Activated T-cell treated with anti-CD3 and anti-CD28 coated beads, Interleukin-2, amount 50 U/mL, for 4 hours (primary cell): ENCODE measurements at places on chromosomes 3 and 15.

DNA sequence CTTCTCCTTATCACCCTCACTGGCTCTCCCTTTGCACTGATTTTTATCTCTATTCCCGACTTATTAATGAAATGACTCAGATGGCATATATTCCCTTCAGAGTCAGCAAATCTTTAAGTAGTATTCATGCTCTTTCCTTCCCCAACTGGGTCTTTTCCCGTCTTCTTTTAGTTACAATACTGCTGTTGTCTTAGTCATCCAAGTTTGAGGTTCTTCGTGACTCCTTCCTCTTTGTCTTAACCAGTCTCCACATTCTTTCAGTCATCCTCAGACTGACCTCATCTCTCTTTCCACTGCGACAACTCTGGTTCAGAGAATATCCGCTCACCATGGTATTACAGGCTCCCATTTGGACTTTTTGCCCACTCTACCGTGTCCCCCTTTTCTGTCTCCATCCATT lies 12.4 kb downstream of the WDR5B start:
- no peak for DNase-seq

DNA sequence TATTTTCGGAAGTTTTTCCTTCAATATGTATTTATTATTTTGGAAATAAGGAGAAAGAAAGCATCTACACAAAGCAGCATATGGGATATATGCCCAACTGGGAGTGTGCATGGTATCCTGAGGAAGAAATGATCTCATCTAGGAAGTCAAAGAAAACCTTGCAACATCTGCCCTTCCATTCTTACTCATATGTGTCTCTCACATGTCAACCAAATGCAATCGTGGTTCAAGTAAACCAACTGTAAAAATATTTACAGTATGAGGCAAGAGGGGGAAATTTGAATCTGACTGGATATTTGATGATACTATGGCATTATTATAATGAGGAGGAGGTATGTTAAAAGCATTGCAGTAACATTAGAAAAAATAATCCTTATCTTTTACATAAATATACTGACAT lies 3.2 kb upstream of the SCG3 start:
- no peak for DNase-seq

- no peak for DNase-seq
Measured at GRCh38 chr3:85081191-85081906, 122.6 kb downstream of the CADM2 start.

DNA sequence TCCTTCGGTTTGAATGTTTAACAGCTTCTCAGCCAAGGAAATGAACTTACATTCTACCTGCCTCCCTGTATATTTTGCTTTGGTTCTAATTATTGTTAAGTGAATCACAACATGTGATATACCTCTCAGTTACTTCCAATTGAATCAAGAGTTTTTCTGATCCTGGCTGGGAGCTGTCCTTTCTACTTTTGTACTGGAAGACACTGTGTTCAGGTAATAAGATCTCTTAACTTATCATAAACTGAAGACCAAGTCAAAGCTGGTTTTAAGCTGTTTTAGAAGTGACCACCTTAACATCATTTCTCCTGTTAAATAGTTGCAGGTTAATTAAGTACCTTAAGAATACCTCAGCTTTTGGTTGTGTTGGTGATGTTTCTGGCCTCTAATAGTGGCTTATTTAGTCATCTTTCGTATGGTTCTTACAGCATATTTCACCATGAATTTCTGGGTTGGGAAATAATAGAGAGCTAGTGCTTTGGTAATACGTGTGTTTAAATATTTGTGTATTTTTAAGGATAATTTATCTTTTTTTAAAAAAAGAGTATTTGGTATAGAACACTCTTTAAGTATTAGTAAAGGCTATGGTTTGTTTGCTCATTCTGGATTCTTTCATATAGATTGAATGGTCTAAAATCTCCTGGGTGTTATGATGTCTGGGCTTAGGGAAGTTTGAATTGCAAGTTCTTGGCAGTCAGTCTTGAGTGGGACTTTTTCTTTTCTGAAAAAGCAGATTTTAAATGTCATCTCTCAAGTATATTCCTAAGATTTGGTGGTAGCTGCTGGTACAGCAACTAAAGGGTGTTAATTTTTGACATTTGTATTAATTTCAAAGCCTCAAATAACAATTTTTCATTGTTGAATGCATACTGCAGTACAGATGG lies 1.6 kb downstream of the RAB8B start:
- no peak for DNase-seq

DNA sequence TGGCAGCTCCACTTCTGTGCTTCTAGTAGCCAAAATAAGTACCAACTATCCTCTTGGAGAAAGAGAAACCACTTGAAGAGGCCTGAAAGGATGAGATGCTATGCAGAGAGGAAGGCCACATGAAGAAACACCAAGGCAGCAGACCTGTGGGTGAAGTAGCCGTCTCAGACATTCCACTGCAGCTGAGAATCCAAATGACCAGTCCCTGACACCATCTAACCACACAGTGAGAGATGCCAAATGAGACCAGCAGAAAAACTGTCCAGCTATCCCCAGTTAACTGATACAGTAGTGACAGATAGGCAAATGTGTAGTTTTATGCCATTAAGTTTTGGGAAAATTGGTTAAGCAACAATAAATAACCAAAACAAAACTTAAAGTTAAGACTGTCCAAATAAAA lies 47.9 kb upstream of the ZSCAN2 start:
- no peak for DNase-seq

DNA sequence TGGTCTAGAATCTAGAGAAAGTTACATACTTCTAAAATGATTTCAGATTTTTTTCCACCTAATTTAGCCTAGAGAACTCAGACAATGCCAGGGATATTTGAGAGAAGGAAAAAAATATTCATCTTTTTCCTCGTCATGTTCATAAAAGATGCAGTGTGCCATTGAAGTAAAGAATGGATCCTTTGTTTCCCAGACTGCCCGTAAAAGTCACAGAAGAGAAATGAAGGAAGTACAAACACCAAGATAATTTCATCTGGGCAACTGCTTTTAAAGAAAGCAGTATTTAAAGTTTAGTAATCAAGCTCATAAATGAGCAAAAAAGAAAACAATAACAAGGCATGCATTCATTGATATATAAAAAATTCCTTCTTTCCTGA lies 47.2 kb downstream of the TTC23 start:
- no peak for DNase-seq

GRCh38 chr15:67413770-67414390 lies 107.1 kb upstream of the C15orf61 start:
- no peak for DNase-seq

DNA sequence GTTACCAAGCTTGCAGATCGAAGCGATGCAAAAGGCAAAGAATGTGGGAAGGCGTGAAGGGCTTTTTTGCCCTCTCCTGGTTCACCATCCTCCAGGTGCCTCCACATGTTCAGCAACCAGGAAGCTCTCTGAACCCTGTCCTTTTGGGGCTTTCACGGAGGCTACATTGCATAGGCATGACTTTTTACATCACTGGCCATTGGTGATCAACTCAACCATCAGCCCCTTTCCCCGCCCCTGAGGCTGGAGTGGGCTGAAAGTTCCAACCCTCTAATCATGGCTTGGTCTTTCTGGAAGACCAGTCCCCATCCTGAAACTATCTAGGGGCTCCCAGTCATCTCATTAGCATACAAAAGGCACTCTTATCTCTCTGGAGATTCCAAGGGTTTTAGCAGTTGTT lies 52.6 kb downstream of the UACA start:
- no peak for DNase-seq

- DNase-seq, result no peak
Measured at GRCh38 chr3:102177075-102177755, 257.6 kb upstream of the ZPLD1 start.

- DNase-seq, result no peak
Measured at GRCh38 chr3:157540656-157541055, 37.4 kb upstream of the VEPH1 start.

- no peak for DNase-seq
Measured at GRCh38 chr3:71524672-71525071, 58.9 kb downstream of the FOXP1 start.

DNA sequence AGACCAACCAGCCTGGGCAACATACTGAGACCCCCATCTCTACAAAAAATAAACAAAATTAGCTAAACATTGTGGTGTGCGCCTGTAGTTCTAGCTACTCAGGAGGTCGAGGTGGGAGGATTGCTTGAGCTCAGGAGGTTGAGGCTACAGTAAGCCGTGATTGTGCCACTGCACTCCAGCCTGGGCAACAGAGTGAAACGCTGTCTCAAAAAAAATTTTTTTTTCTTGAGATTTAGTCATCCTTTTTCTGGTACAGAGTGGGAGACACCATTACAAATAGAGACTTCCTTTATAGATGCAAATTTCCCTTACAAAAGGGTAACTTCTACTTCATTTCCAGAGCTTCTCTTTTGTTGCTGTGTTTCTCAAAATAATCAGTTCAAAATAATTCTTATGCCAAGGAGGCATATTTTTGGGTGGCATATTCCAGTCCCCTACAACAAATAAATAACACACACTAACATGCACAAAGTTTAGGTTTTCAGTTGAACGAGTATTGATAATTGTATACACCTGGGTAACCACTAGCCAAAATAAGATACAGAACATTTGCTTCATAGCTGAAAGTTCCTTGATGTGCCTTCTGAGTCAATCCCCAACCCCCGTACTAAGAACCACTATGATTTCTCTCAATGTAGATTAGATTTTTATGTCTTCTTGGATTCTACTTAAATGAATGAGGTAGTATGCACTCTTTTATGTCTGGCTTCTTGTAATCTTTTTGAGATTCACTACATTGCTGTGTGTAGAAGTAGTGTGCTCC lies 248.9 kb upstream of the PROK2 start:
- DNase-seq, result no peak

GRCh38 chr3:112253301-112253971 lies 40.6 kb downstream of the SLC9C1 start:
- no peak for DNase-seq

DNA sequence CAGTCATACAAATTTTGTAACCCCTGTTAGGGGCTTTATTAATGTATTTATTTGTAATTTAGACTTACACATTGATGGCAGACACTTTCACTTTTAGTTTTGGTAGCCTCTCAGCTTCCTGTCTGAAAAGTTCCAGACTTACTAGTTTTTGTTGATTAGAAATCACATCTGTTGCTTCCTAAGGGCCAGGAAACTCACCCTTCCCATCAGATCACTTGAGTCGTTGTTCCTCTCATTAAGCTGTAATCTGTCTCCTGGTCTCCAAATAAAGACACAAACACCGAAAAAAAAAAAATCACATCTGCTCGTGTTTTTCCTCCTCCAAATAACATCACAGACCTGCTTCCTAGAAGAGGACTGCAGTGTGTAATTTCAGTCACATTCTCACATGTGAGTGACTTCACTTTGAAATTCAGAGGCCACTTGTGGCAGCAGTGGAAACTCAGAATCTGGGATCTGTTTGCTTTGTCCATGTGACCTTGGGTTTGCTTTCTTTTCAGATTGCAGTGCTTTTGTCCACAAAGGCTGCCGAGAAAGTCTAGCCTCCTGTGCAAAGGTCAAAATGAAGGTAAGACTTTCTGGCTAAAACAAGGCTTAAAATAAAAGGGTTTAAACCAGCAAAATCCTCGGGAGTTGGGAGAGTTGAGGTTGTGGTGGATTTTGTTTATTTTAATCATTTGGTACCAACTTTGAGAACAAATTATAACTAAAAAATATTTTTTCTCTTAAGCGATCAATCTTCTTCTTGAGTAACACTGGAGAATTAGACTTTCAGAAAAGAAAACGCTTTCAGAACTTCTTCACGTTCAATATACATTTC lies 87.0 kb downstream of the KLHL25 start:
- no peak for DNase-seq

DNA sequence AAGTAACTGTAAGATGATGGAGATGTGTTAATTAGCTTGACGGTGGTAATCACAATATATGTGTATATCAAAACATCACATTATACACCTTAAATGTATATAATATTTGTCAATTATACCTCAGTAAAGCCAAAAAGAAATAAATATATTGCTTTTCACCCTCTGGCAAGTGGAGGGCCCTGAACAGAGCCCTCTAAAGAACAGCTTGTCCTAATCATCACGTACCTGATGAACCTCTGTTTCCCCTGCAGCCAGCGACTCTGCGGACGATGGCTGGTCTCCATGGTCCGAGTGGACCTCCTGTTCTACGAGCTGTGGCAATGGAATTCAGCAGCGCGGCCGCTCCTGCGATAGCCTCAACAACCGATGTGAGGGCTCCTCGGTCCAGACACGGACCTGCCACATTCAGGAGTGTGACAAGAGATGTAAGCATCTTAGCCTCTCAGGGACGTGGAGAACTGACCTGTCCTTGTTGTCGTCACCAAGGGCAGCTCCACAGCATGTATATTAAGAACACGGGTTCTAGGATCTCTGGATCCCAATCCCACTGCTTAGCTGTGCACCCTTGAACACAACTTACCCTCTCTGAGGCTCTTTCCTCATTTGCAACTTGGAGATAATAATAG lies 6.3 kb downstream of the THBS1 start:
- no peak for DNase-seq

DNA sequence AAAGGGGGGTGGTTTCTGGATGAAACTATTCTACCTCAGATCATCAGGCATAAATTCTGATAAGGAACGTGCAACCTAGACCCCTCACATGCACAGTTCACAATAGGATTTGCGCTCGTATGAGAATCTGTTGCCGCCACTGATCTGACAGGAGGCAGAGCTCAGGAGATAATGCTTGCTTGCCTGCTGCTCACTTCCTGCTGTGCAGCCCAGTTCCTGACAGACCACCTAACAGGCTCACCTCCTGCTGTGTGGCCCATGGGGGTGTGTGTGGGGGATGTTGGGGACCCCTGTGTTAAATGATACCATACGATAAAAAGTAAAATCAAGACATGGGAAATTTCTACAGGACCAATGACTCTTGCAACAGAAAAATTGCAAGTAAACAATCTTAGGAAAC lies 24.0 kb downstream of the CP start:
- DNase-seq, result no peak

DNA sequence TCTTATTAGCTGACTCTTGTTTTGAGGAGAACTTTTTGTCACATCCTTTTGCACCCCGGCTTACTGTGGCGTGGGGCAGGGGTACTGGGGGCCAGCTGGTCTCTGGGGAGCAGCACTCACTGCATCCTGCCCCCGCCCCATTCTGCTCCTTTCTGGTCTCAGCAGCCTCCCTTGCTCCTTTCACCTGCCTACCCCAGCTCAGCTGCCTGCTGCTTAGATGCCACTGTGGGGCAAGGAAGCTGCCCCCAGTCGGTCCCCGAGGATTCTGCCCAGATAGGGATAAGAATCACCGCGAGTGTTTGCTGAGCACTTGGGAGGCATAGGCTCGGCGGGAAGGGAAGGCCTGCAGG lies 32.0 kb downstream of the APBA2 start:
- no peak for DNase-seq

GRCh38 chr3:177810162-177810623 lies 612.9 kb upstream of the TBL1XR1 start:
- DNase-seq, result no peak

GRCh38 chr15:97301166-97301565 lies 659.3 kb upstream of the ARRDC4 start:
- DNase-seq, result no peak

- no peak for DNase-seq
Measured at GRCh38 chr3:197737749-197738462, 1.2 kb upstream of the RUBCN start.

- no peak for DNase-seq
Measured at GRCh38 chr15:43880406-43881194, 53.8 kb downstream of the WDR76 start.

DNA sequence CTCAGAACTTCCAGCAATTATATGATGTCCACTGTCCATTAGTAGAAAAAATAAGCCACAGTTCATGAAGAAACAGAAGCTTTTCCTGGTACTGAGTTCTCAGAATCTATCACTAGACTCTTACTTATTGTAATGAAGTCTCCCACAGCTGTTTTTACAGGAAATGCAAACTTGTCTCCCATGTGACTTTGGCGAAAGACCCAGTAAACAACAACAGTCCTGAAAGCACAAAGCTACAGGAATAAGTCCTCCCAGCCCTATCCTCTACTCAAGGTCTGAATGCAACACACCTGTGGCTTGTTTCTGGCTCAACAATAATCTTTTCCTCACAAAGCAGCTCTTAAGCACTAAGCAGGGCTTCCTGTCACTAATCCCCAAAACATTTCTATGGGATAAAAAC lies 55.9 kb downstream of the EOMES start:
- DNase-seq, result no peak
